Right forelimb (tissue), 1 donor: ENCODE measurements at places on chromosomes 3 and 15.

- DNase-seq, result no peak
Measured at GRCh38 chr3:62942764-62943163, 67.5 kb upstream of the CADPS start.

GRCh38 chr3:48347500-48347899, 14.0 kb upstream of the SPINK8 start:
- DNase-seq, result no peak

DNA sequence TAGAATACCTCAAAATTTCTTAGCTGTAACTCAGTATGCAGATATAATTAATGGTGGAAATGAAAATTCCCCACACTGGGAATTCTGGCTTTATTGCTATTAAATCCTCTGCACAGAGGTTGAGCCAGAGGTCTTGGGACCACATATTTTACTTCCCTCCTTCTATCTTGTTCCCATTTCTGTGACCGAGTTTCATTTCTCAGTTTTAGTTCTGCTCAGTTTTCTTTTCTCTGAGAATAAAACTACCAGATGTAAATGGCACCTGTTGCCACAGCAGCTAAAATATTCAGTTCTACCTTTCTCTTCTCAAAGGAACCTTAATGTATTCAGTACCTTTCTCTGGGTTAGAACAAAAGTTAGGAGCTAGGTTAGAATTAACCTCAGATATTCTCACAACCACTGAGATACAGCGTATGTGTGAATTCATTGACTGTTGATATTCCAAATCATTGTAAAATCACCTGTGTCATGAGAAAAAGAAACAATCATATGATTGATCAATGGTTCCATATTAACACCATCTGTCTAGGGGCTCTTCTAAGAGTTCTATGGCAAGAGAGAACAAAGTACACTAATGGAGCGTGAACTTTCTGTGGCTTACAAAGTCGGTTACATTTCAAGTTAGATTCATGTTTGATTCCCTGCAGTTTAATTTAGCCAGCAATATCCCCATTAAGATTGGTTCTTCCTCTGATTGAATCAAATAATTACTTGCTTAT, 374.1 kb downstream of the EFHB start:
- no peak for DNase-seq

GRCh38 chr3:75042941-75043340, 428.5 kb upstream of the CNTN3 start:
- DNase-seq, result no peak

DNA sequence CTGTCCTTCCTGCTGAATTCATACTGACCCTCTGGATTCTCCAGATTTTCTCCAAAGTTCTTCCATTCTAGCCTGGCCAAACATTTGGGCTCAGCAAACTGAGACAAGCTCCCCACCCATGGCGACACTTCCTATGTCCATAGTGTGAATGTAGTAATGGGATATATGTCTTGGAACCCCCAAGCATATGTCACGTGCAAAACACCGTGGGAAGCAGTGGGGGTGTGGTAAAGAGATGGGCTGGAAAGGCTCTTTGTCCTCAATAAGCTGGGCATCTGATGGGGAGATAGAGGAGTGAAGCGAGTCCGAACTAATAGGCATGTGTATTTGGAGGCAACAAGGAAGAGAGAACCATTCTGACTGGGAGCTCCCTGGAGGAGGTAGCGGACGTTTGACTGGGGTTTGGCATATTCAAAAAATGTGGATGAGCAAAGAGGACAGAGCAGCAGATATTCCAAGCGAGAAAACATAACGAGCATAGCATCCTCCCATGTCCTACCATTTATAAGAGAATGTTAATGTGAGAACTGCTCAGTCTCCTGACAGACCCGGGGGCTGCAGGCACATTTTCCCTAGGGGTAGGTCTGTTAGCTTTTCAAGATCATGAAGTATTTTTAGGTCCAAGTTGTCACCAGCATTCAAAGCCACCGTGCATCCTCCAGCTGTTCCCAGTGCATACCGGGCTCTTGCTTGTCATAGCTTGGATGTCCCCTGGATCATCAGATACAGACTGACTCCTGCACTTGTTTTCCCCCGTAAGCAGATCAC, 25.6 kb downstream of the TPM1 start:
- DNase-seq, result no peak

DNA sequence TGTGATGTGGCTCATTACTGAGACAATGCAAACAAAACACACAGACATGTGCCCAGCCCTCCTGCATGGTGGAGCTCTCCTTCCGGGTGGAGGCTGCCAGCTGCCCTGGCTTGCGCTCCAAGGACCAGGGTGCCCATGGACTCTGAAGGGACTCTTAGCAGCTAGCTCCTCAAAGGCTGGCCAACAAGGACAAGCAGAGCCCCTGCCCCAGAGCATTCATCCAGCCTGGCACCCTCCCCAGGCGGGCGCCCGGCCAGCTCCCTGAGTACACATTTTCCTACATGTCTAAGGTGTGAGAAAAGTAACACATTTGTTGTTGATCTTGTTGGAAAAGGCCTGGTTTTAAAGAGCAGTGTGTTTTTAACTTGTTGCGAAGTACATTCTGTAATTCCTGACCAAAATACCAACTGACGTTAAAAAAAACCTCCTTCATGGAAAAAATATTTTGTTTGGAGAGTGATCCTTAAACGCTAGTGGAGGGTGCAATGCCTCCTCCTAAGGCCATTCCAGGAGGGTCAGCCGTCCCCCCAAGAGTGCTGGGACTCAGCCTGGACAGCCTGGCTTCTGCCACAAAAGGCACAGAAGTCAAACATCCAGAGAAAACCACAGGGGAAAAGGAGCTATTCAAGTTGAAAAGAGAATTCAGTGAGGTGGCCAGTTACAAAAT, 86.9 kb downstream of the KLF15 start:
- peak; percentile 78 for DNase-seq

- DNase-seq, result no peak
Measured at GRCh38 chr3:124777762-124778470, 47.7 kb downstream of the UMPS start.

DNA sequence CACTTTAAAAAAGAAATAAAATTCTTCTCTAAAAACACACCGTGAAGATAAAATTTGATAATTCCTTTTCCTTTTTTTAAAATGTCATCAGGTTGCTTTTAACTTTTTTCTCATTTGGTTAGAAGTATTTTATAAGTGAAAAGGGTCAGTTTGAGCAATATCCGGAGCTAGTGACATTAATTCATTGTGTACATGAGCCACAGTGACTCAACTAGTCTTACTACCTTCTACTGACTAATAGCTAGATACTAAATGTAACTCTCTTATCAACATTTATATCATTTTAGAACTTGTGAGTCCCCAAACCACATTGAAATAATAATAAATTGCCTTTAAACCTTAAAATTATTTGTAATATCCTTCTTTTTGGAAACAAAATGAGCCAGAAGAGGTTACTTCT, 101.2 kb upstream of the ZBTB20 start:
- DNase-seq, result no peak

GRCh38 chr3:36540888-36541518, 160.7 kb downstream of the STAC start:
- no peak for DNase-seq

- DNase-seq, result no peak
Measured at GRCh38 chr15:54979964-54980363, 216.8 kb downstream of the RSL24D1 start.

GRCh38 chr15:33111041-33111451, 83.5 kb downstream of the FMN1 start:
- no peak for DNase-seq

- DNase-seq, result peak; percentile 73
Measured at GRCh38 chr3:32421991-32422859, 30.6 kb downstream of the CMTM7 start.
